ENCODE measurements at places on chromosomes 5 and 9.
A peak's percentile ranks its signal among the peaks of the same experiment; 100 is the strongest.

GRCh38 chr5:36177715-36178523 is 26.0 kb downstream of the SKP2 start:
- DNase-seq, result no peak

- no peak for DNase-seq
These were observed 128.0 kb downstream of the RASEF start for GRCh38 chr9:82934949-82935348.

- peak; percentile 64 for DNase-seq
These were observed 2.0 kb downstream of the BRD3 start for GRCh38 chr9:134065612-134066419.

GRCh38 chr9:5509573-5509972 is 758 bp upstream of the PDCD1LG2 start:
- DNase-seq, result no peak
